ENCODE measurements at places on chromosomes 3 and 15.

GRCh38 chr15:49830391-49830790, 209.5 kb downstream of the DTWD1 start:
- no peak for DNase-seq

- no peak for DNase-seq
These were observed 102.7 kb downstream of the ROBO2 start for GRCh38 chr3:77142578-77142977.

DNA sequence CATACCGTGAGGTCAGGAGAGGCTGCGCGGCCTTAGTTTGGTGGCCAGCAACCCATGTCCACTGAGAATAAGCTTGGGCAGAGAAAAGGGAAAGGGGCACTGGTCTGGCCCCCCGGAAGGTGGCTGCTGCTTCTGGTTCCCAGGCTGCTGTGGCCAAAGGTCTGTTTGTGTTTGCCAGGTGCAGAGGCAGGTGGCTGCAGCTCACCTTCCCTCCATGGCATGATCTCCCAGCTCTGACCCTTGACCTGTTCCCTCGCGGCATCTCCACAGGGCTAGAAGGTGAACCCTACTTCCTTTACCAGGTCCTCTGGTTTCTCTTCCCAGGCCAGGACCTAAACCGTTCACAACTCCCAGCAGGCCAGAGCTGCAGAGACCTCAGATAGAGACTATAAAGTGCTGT, 13.8 kb downstream of the VPS18 start:
- no peak for DNase-seq

- DNase-seq = no peak
These were observed 21.3 kb downstream of the GSK3B start for GRCh38 chr3:120072867-120073525.

GRCh38 chr3:195441992-195442572, 738 bp downstream of the ACAP2 start:
- peak; percentile 19 for DNase-seq

DNA sequence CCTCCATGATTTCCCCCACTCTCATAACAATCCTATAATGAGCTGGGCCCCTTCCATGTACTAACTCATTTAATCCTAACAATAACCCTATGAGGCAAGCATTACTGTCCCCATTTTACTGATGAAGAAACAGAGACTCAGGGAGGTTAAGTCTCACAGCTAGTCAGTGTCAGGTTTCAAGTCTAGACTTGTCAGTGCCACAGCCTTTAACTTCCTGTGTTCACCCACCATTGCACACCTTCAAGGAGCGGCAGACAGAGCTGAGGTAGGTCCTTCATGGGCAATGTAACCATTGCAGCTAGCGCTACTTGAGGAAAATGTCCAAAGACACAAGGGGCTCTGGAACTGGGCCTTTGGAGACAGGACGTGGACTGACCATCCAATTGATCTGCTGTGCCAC, 105.8 kb upstream of the CTNNB1 start:
- DNase-seq = no peak

DNA sequence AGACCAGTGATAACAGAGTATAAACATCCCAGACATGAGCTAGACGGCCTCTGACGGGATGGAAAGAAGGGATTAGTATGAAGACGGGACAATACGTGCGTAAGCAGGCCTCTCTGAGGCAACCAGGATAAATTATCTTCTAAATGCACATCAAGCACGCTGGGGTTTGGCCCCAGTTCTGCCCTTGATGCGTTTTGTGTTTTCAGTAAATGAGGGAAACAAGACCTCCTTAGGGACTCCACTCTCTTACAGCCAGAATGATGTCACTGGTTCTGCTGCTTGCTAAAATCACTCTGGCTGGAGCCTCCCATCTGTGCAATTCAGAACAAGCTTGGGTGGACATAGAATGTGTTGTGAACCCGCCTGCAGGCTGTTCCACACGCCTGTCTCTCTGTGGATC, 156.0 kb upstream of the MCTP2 start:
- no peak for DNase-seq

DNA sequence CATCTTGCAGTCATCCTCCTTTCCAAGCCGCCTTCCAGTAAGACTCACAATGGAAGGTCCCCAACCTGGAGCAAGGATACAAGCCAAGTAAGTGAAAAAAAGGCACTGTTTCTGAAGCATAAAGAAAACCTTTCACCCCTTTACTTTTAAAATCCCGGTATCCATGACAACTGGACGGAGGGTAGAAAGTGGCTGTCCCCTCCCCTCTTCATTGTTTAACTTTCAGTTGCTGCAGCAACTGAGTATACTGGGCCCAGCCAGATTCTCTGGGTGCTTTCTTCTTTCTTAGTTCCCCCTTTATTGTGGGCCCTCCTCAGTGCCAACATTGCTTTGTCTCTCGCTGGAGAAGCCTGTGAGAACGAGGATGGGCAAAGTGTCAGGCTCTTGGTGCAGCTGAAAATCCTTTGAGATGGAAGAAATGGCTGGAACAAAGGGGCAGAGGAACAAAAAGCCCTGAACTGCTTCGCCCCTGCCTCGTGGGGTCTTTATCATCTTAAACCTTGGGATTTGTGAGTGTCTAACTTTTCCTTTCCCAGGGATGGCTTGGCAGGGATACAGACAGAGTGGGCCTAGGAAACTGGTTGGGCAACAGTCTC, 224.0 kb upstream of the RGMA start:
- no peak for DNase-seq

DNA sequence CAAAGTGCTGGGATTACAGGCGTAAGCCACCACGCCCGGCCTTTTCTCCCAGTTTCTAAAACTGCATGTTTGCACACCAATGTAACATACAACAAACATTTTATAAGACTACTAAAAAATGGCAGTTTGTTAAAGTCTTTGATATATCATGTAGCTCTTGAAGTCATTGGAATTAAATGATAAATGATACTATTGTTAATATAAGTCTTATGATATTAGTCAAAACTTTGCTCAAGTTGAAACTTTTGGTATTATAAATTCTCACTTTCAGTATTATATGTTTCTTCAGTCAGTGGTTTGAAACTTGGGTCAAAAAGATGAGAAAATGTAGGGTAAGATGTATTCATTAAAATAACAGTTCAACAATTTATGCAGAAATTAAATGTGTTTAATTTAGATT, 117.6 kb upstream of the TBL1XR1 start:
- DNase-seq = no peak

GRCh38 chr3:187281191-187281714, 10.3 kb downstream of the MASP1 start:
- no peak for DNase-seq

GRCh38 chr15:81410318-81410753, 36.3 kb upstream of the TMC3 start:
- DNase-seq = no peak

DNA sequence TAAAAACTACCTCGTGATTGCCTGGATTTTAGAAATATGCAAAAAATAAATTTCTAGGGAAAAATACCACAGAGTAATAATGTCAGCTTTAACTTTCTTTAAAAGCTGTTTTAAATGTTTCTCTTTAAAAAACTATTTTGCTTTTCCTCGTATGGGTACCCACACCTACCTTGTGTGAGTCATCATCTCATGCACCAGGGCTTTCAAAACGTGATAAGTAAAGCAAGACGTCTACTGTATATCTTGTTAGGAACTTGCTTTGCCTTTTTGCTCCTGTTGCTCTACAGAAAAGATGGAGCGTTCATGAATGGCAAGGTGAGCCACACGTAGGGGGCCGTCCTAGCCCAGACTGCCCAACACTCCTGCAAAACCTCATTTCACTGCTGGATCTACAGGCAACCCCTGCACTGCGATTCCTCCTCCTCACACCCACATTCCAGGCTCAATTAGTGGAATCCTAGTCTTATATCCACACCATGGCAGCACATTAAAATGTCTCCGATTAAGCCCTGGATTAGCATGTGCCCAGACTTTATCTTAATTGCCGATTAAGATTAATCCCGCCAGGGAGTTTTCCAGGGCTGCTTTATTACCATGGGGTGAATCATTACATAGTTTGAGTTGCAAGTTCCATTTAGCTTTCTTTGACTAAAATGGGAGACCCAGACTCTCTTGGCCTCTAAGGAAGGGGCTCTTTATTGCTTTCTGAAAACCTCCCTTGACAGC, 293.6 kb upstream of the ICE2 start:
- DNase-seq = no peak

DNA sequence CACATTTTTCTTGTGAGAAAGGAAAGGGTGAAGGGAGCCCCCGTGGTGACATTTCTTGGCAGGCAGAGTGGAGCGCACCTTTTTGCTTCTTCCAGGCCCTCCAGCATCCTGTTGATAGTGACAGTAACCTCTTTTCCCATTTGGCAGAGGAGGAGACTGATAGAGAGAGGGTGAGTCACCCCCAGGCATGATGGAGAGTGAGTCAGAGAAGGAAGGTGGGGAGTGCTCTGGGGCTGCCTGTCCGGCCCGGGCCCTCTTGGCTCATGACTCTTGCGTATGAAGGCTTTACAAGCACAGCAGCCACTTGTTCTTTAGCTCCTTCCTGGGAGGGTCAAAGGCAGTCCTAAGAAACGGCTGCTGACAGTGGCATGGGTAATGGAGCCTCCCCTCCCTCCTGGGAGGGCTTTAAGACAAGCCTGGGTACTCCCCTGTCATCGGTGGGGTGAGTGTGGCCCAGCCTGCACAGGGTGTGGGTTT, 16.0 kb downstream of the ANKRD63 start:
- no peak for DNase-seq

- no peak for DNase-seq
These were observed 164.8 kb downstream of the AKAP13 start for GRCh38 chr15:85545185-85545584.

DNA sequence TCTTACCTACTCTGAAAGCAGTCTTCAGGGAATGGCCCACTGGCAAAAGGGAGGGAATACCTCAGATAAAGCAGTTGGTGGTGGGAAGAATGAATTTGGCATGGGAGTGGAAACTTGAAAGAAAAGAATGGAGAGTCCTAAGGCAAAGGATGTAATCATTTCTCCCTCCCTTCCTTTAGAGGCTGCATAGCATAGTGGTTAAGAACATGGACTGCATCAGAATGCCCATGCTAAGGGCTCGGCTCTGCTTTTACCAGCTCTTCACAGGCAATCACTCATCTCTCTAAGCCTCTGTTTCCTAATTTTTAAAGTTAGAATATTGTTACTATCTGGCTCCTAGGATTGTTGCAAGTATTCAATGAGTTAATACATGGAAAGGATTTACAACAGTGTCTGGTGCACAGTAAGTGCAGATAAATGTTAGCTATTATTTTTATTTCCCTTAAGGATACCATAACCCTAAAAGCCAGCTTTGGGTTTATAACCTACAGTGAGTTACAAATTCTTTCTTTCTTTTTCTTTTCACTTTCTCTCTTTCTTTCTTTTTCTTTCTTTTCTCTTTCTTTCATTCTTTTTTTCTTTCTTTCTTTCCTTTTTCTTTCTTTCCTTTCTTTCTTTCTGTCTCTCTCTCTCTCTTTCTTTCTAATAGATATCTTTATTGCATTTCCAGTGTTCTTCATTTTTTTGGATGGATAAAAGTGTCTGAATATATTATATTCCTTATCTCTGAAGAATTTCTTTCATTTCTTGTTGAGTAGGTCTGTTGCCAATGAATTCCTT, 23.6 kb downstream of the VEPH1 start:
- DNase-seq = no peak

- DNase-seq = no peak
These were observed 17.9 kb downstream of the RNF13 start for GRCh38 chr3:149830902-149831301.

DNA sequence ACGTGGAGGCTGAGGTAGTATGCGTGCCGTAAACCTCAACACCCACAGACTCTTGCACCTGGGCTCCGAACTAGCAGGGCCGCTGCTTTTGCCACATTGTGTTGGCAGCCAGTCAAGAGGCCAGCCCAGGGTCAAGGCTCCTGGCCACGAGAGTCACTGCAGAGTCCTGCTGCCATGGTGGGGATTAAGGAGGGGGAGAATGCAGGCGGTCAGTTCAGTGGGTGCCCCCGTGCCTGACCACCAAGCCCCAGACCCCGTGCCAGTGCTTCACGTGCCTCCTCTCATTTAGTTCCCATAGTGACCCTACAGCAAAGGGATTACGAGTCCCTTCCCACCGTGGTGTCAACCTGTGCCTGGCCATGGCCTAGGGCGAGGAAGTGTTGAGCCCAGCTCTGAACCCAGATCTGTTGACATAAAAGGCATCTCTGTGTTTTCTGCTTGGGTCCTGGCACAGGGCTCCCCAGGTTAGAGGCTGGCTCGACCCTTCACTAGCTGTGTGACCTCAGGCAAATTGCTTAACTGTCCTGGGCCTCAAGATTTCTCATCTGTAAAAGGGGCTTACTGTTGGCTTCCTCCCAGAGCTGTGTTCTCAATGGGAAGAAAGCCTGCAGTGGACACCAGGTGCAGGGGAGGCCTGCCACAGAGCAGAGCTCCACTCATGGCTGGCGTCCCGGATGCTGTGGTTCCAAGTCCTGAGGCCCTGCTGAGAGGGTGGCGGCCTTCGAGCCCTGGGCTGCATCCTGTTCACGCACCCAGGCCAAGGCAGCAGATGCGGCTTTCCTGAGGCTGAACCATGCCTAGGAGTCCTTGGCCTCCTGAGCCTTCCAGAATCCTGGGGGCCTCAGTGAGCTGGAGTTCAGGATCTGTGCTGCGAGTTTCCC, 32.8 kb downstream of the FBLN2 start:
- no peak for DNase-seq

DNA sequence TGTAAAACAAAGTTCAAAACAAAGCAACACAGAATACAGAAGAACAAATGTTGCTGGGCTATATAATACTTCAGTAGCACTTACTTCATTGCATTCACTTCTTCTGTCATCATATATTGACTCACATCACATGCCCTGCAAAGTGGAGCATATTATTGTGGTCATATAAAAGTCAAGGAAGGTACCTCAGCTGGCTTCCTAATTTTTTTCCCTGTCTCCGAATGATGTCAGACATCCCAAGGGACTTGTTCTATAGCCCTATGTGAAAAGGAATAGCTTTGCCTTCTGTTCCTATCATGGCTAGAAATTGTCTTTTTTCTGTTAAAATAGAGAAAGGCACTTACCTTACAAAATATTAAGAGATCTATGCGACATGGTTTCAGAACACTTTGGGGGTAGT, 109.4 kb downstream of the LRTM1 start:
- no peak for DNase-seq

DNA sequence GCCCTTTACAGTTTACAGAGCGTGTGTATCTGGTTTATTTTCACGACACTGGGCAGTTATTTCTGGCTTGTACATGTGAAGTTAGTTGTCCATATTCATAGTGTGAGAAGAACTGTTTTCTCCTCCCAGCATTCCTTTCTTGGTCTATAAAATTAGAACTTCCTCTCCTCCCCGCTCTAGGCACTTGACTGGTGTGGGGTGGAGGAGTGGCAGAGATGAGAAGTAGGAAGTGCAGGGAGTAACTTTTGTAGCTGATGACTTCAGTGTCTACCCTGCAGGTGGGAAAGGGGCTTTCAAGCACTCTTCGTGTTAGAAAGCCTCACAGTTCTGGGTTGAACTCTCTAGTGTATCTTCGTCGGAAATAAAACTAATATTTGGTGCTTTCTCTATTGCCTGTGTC, 13.4 kb downstream of the APOD start:
- DNase-seq = no peak

DNA sequence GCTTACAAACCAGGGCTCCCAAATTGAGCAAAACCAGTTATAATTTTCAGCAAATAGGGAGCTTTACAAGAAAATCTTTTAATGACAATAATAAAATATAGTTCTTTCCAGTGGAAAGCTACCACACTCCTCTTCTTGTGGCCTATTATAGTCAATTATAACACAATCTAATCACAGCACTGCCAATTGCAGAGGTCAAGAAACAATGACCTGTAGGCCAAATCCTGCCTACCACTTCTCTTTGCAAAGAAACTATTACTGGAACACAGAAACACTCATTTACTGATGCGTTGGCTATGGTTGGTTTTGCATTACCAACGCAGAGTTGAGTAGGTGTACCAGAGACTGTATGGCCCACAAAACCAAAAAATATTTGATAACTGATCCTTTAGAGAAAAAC, 110.5 kb downstream of the WDR72 start:
- no peak for DNase-seq

All from activated CD8-positive, alpha-beta memory T cell treated with anti-CD3 and anti-CD28 coated beads for 1 hour (primary cell).